ENCODE measurements at places on chromosomes 2 and 18. TPM values are rescaled to one million over a fixed set of nuclear protein-coding genes. Genes with fewer than 3 reads are reported as not detected.

The MAP3K2 gene
- polyA plus RNA-seq, result 3.3 TPM

The CHST9 gene
- polyA plus RNA-seq, result 0.20 TPM

The DES gene
- polyA plus RNA-seq, result 9.7 TPM

DNA sequence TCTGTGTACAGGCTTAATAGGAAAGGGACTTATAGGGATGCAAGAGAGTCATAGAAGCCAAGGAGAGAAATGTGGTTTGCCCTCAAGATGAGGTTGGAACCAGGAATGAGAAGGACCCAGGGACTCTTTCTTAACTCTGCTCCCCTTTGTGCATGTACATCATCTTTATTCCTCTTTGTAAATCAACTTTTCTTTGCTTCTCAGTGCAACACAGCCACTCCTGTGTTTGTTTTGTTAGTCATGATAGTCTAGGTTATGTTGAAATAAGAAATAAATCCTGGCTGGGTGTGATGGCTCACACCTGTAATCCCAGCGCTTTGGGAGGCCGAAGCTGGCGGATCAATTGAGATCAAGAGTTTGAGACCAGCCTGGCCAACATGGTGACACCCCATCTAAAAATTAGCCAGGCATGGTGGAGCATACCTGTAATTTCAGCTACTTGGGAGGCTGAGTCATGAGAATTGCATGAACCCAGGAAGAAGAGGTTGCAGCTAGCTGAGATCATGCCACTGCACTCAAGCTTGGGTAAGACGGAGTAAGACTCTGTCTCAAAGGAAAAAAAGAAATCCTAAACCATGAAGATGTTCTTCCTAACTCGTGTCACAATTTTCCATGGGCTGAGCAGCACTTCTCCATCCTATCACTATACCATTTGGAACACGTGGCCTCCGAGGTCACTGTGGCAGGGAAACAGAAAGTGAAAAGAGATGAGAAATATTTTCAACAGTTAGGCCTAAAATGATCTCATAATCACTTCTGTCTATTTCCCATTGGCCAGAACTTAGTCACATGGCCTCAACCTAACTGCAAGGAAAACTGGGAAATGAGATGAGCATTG lies 73.0 kb upstream of the TMEM17 start:
- no peak for DNase-seq

- no peak for DNase-seq
Observed at GRCh38 chr2:143629340-143629739, 500.1 kb downstream of the ARHGAP15 start.

DNA sequence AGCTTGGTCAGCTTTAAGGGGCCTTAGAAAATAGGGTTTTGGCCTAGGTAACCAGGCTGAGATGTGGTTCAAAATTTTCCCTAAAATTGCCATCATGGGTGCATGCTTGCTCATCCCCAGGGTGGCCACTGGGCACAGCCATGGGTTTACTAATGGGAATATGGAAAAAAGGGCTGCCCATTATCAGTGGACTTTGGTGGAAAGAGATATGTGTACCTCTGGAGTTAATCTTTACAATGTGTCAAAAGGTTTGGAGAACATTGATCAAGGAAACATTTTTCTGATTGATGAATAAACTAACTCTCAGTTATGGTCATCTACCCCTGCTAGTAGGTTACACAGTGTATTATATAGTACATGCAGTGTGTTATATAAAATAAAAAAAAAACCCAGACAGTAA lies 13.1 kb downstream of the KDM3A start:
- no peak for DNase-seq

- peak; percentile 96 for DNase-seq
Observed at GRCh38 chr2:146990311-146991054, 854.3 kb upstream of the ACVR2A start.

- DNase-seq, result no peak
Observed at GRCh38 chr18:59268721-59269562, 4.3 kb downstream of the RAX start.

GRCh38 chr18:28003451-28003850 lies 173.5 kb downstream of the CDH2 start:
- DNase-seq, result peak; percentile 24

GRCh38 chr2:54772531-54772930 lies 49.1 kb downstream of the EML6 start:
- no peak for DNase-seq

DNA sequence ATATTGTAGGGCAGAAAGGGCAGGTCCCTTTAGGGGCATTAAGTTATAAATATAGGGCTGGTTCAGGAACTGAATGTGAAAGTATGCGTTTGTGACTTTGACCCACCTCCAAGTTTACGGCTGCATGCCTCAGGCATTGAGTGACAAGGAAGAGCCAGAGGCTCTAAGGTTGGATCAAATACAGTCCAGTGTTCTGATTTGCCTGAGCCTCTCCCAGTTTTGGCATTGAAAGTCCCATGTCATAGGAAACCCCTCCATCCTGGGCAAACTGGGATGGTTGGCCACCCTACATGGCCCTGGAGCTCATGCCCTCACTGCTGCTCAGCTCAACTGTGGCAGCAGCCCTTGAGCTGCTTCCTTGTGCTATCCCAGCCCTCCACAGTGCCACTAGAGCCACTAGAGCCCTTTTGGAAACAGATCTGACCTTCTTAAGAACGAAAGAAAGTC lies 29.9 kb downstream of the HK2 start:
- DNase-seq, result no peak

- DNase-seq, result no peak
Observed at GRCh38 chr18:8776013-8776943, 70.9 kb downstream of the MTCL1 start.

DNA sequence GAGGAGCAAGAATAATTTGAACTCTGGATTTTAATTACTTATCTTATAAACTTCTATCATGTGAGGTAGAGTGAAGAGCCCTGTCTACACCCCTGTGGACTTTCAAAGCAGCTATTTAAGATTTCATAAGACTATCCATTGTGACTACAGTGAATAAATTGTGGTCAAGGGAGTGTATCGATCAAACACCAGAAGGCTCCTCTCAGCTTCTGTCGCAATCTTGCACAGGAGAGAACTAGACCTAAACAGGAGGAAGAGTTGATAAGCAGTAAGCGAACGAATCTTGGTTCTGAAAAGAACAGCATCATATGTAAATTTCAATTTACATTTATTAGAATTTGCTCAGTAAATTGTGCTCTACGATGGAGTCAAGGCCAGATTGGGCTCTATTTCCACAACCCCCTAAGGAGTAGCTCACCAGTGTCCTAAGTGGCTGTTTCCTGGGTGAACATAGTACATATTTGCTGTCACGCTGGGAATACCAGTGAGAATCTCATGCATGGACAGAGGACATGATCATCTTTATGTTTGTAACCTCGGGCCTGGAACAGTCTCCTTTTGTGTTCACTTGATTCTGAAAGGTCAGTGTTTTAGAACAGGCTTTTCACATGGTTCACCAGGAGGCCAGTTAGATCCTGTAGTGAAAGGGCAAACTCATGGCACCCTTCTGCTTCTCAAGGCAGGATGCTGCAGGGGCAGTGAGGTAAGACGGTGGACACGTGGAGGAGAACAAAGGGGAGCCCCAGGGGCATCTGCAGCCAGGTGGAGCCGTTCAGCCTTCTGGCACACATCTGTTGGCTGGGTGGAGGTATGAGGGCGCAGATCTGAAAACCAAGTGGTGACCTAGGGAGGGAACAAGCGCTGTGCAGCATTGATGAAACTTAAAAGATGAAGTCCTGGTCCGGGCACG lies 33.3 kb downstream of the NPAS2 start:
- no peak for DNase-seq

DNA sequence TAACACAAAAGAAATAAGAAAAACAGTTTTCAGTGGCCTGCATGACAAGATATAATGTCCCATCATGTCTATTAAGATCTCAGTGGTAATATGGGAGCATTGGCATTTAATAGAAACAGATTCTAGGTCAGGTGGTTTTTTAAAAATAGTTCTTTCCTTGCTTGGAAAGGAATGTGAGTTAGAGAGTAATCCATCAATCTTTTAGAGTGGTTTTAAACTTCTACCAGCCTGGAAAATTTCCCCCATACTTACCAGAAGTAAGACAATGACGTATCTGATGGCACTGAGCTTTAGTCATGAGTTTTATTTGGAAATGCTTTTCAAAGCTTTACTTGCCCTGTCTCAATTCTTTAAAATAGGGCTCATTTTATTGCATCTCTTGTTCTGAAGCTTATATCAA lies 441.7 kb upstream of the SMIM21 start:
- DNase-seq, result no peak

- no peak for DNase-seq
Observed at GRCh38 chr2:10428355-10428754, 19.8 kb downstream of the ODC1 start.

- DNase-seq, result no peak
Observed at GRCh38 chr2:216081012-216081411, 597 bp downstream of the PECR start.
